ENCODE measurements at places on chromosomes 3 and 15. TPM values are rescaled to one million over a fixed set of nuclear protein-coding genes. Genes with fewer than 3 reads are reported as not detected.
A peak's percentile ranks its signal among the peaks of the same experiment; 100 is the strongest.

CRTAP gene
- 92.7 TPM for total RNA-seq

DNA sequence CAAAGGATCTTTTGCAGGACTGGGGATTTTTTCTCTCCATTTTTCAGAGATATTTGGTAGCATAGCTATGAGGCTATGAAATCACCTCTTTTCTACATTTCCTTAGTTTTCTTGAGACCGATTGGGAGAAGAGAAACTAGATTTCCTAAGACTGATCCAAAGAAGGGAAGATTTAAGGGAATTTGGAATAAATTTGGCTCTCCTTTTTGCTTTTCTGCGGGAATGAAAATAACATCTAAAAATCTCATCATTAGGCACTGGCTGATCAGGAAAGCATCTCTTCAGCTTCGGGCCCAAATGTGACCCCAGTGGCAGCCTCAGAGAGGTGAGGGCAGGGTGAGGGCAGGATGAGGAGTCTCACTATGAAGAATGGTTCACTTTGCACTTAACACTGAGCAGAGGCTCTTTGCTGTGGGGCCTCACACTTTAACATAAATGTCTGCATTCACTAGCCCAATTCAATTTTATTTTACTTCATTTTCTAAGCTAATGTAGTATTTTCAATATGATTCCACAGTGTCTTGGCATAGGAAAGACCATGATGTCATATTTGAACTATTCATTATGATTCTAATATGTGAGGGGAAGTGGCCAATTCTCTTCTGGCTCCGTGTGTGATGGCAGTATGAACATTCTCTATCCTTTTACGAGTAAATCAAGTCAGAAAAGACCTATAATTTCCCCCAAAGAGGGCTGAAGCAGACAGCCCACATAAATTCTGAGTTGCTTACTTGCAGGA is 193.2 kb downstream of the MEX3B start:
- DNase-seq: no peak
- no peak overlapping the region for H3K27ac ChIP-seq
- H3K4me3 ChIP-seq: no peak overlapping the region
- H3K4me1 ChIP-seq: no peaks in the 10 kb centered on the region

GRCh38 chr3:40304352-40304751 is 5.2 kb upstream of the EIF1B start:
- no peaks in the 10 kb centered on the region for H3K27me3 ChIP-seq
- DNase-seq: no peak
- no peak overlapping the region for H3K27ac ChIP-seq
- H3K36me3 ChIP-seq: no peaks in the 10 kb centered on the region
- H3K4me3 ChIP-seq: no peak overlapping the region
- no peaks in the 10 kb centered on the region for H3K4me1 ChIP-seq

DNA sequence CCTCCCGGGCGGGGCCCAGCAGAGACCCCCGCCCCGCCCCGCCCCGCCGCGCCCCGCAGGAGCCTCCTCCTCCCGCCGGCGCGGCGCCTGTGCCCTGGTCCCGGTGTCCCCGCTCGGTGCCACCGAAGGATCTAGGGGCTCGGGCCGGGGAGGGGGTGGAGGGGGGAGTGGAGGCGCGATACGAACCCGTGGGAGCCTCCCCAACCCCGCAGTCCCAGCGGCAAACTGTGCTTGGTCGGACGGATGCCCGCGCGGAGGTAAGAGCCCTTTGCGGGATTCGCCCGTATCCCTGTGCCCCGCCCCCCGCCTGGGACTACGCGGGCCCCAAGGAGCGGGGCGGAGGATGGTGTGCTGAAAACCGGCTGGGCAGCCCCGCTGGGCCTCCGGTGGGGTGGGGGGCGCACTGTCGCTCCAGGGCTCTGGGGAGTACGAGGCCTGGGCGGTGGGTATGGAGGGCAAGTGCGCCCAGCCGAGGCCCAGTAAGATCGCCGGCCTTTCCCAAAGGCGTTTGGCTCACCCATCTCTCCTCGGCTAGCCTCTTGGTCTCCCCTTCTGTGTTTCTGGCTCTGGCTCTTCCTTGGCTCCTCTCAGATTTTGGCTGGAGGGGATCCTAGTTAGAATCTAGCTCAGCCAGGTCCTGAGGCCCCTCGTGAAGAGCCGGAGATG is 65.6 kb upstream of the POLG start:
- H3K27ac ChIP-seq: no peak overlapping the region
- DNase-seq: no peak
- H3K36me3 ChIP-seq: no peaks in the 10 kb centered on the region
- H3K4me1 ChIP-seq: peaks cover 9% of the 10 kb centered on the region
- peaks cover 60% of the 10 kb centered on the region for H3K27me3 ChIP-seq
- H3K4me3 ChIP-seq: peak overlapping the region; percentile 33

DNA sequence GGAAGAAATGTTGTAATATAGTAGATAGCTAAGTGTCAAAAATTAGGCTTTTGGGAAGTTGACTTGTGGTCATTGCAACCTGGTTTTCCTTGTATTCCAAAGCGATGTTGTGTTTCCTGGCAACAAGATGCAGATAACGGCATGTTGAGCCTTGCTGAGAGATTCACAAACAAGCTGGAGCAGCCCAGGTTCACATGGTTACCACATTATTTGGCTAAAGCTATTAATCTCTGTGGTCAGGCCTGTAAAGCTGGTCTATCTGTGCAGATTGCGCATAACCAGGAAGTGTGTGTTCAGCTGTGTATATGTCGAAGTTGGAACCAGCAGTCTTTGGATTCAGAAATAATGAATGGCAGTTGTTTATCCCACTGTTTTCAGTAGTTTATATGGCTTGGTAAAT is 6.6 kb downstream of the TIPARP start:
- H3K27me3 ChIP-seq: no peaks in the 10 kb centered on the region
- no peak overlapping the region for H3K4me3 ChIP-seq
- H3K36me3 ChIP-seq: no peaks in the 10 kb centered on the region

GRCh38 chr3:79986338-79986737 is 218.5 kb upstream of the ROBO1 start:
- no peak overlapping the region for H3K27ac ChIP-seq
- no peaks in the 10 kb centered on the region for H3K4me1 ChIP-seq
- H3K4me3 ChIP-seq: no peak overlapping the region
- DNase-seq: no peak

- no peaks in the 10 kb centered on the region for H3K36me3 ChIP-seq
- H3K27ac ChIP-seq: no peak overlapping the region
- DNase-seq: no peak
- no peak overlapping the region for H3K4me3 ChIP-seq
- H3K4me1 ChIP-seq: no peaks in the 10 kb centered on the region
Observed at GRCh38 chr3:113268311-113268710, 57.0 kb downstream of the BOC start.

GRCh38 chr3:46987743-46988401 is 8.4 kb downstream of the NBEAL2 start:
- H3K36me3 ChIP-seq: no peaks in the 10 kb centered on the region
- peak; percentile 87 for DNase-seq
- no peak overlapping the region for H3K4me3 ChIP-seq

DNA sequence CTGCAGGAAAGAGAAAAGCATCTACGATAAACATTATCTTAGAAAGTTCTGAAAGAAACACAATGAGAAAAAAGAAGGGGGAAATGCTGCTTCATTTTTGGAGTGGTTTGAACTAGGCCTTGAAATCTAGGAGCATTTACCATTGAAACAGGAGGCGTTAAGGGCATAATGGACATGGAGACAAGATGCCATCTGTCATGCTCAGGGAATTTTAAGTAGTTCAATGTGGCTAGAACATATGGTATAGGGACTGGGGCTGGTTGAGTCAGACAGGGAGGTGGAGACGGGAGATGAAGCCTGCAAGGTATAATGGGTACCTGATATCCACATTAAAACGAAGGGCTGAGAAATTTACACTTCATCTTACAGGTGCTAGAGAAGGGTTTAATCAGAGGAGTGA is 10.4 kb upstream of the PLAAT1 start:
- DNase-seq: no peak
- no peak overlapping the region for H3K4me3 ChIP-seq
- H3K4me1 ChIP-seq: no peaks in the 10 kb centered on the region
- H3K27me3 ChIP-seq: no peaks in the 10 kb centered on the region
- no peak overlapping the region for H3K27ac ChIP-seq

DNA sequence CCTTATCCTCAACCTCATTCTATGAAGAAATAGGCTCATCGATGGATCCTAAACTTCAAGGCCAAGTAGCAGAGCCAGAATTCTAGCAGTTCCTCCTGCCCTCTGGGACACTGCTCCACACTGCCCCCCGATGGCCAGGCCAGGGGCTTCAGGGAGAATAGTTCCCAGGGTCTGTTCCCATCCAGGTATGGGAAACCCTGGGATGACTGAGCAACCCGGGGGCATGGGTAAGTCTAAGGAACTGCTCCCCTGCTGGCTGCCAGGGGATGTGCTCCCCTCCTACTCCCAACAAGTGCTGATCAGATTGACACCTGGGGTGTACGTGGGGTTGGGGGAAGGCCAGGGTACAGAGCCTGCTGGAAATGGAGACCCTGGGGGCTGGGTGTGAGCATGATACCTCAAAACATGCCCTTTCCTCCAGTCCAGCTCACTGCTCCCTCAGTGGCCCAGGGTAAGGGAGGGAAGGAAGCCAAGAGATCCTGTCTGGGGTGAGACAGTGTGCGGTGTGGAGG is 7.6 kb downstream of the ULK3 start:
- H3K27ac ChIP-seq: no peak overlapping the region
- no peaks in the 10 kb centered on the region for H3K36me3 ChIP-seq
- H3K27me3 ChIP-seq: no peaks in the 10 kb centered on the region
- no peak overlapping the region for H3K4me3 ChIP-seq
- DNase-seq: peak; percentile 80

Measured in colonic mucosa (tissue), 4 donors.